Right kidney (tissue), 9 donors: ENCODE measurements at places on chromosomes 3 and 15.
A peak's percentile ranks its signal among the peaks of the same experiment; 100 is the strongest.

DNA sequence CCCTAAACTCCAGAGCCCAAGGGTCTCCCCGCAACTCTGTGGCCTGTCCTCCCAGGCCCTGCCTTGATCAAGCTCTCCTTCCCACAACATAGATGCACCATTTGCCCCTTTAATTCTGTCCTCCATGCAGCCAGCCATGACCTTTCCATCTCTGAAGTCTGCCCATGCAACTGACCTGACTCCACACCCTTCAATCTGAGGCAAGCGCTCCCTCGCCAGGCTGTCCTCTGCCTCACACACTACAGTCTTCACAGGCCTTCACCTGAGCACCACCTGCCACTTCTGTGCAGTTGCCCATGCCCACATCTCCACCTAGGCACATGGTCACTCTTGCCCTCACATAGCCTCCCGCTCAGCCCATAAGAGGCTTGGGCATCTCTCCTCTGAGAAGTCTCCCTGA is 244.0 kb downstream of the OCA2 start:
- no peak for DNase-seq

GRCh38 chr3:191774485-191774884 is 313.5 kb downstream of the PYDC2 start:
- DNase-seq, result no peak

DNA sequence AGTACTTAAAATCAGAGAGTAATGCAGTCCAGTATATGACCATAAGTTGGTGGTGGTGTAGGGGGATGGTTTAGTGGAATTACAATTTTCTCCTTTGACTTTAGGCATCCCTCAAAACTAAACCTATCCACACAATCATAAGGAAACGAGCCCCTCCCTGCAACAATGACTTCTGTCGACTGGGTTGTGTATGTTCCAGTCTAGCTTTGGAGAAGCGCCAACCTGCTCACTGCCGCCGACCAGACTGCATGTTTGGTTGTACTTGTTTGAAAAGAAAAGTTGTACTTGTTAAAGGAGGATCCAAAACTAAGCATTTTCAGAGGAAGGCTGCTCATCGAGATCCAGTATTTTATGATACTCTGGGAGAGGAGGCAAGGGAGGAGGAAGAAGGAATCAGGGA is 52.8 kb downstream of the MGA start:
- no peak for DNase-seq

DNA sequence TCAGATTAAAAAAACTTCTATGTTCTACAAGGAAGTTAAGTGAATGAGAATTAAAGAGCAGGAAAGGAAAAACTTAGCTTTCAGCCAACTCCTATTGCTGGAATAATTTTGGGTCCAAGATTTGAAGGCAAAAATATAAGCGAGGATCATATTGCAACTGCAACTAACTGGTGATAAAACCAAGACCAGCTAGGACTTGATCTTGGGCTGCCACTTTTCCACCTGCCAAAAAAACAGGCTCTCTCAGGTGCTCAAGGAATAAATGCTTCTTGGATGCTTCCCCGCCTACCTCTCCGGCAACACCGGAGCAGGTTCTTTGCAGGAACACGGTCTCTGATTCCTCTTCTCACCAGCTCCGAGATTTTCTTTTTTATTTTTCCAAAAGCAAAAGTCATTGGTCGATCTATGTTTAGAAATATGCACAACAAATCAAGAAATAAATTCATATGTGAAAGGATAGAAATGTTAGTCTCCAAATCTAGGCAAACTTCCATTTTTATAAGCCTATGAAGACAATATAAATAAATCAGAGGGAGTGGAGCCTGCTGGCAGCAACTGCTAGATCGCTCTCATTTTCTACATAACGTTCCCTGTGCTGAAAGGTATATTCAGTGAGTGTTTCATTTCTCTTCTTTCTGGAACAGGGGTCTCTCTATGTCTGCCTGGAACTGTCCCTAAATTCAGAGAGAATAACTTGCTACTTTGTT is 241.9 kb downstream of the NTRK3 start:
- no peak for DNase-seq

- no peak for DNase-seq
These were observed 29.2 kb downstream of the SLC6A11 start for GRCh38 chr3:10845001-10845761.

DNA sequence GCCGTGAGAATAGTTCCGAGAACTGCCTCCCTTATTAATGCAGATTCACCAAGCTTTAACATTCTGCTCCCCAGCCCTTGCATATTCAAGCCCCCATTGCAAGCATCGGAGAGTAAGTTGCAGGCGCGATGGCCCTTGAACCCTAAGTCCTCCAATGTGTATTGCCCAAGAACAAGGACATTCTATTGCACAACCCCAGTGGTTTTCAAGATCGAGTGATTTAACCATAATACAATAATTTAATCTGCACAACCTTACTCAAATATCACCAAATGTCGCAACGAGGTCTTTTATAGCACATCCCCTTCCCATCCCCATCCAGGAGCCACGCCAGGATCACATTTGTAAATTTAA is 21.7 kb upstream of the PLXND1 start:
- no peak for DNase-seq

DNA sequence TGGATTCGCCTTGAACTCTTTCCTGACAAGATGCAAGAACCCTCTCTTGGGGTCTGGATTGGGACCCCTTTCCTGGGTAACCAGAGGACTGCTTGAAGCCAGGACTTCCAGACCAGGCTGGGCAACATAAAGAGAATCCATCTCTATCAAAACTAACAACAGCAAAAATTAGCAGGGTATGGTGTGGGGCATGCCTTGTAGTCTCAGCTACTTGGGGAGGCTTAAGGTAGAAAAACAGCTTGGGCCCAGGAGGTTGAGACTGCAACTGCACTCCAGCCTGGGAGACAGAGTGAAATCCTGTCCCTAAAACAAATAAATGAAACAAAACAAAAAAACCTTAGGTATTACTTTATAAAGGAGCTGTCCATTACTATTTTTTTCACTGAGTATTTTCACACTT is 93.1 kb upstream of the PLXND1 start:
- no peak for DNase-seq

- DNase-seq, result no peak
These were observed 30.1 kb downstream of the FOXL2 start for GRCh38 chr3:138916824-138917223.

- DNase-seq, result no peak
These were observed 26.9 kb downstream of the ZNF589 start for GRCh38 chr3:48267782-48268181.

DNA sequence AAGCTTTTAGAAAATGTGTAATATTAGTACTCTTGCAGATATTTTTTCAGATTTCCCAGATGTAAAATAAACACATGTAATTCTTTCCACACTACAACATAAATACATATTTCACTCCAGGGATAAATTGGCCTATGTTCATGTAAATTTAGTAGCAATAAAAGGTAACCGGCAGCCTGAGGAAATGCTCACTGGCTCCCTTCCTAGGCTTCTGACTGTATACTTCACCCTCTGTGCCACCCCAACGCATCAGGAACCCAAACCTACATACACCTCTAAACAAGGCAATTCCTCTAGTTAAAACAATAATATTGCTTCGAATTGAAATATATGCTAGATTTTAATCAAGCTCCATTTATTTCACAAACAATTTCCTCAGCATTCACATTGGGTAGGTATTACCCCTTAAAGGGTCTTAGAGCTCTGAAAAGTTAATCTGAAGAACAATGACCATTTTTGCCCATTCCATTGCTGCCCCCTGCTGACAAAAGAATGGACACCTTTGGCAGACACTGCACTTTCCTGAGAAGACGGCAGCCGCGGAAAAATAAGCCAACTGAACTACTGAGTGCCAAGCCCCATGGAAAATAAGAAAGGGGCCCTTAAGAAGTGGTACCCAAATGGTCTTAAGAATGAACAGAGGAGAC is 212.5 kb downstream of the OSBPL10 start:
- DNase-seq, result peak; percentile 45

GRCh38 chr15:24856397-24857390 is 98.1 kb upstream of the SNRPN start:
- DNase-seq, result peak; percentile 6

GRCh38 chr3:99962703-99963102 is 145.0 kb downstream of the CMSS1 start:
- DNase-seq, result no peak

GRCh38 chr15:58261368-58261767 is 123.2 kb downstream of the AQP9 start:
- no peak for DNase-seq

- no peak for DNase-seq
These were observed 25.8 kb downstream of the PPM1L start for GRCh38 chr3:160781863-160782262.

DNA sequence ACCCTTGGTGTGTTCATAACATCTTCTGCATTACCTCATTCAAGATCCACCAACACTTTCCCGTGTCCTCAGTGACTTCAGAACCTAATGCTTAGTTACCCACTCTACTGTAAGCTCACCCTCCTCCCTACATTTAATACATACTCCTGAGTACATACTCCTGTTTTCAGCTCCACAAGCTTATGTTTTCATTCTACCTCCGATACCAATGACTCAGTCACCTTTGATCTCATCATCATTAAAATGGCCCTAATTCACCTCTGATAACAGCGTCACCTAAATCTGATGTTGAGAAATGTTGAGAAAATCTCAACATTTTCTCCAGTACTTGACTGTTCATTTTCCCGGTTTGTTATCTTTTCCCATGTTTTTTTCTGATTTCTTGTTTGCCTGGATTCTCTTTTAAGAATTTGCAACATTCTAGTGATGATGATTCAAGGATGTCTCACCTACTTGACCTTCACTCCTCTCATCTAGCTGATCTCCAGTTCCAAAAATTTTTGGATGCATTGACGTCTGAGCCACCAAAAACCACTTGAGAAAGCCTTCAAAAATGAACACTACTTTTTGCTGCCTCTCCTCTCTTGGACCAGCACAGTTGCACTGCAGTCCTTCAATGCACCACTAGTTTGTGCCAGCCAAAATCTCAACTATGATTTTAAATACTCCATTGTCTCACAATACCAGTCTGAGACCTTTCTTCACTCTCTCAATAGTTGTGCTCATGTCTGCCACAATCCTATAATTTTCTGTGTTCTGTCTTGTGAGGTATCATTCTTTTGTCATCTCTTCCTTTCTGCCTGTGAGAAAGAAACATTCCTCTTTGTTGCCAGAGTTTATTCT is 220.7 kb upstream of the SEMA6D start:
- no peak for DNase-seq

DNA sequence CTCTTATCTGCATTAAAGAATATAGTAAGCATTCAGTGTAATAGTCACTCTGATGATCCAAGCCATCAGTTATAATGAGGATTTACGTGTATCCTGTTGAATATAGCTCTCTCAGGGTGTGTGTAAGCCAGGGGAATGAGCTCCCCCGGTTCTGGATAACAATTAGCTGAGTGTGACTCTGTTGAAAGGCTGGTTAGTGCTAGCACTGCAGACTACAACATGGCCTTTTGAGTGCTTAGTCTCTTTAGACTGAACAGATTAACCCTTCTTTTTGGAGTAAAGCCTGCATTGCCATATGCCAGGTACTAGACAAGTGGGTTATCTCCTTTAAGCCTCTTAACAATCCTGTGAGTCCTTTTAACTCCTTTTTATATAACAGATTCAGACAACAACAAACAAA is 119.5 kb downstream of the TMEM108 start:
- no peak for DNase-seq

DNA sequence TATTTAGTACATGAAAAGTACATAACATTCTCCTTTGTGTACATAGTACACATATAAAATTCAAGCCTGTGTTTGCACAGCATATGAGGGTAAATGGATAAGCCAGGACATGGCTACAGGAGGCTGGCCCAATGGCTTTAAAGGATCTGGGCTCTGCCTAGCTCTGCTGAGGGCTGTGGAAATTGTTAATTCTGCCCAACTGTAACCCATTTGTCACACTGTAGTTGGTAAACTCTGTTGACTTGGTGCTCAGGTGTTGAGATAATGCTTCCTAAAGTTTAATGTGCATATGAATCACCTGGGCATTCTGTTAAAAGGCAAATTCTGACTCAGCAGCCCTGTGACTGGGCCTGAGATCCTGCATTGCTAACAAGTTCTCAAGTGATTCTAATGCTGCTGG is 196.5 kb upstream of the ZPLD1 start:
- DNase-seq, result no peak

- no peak for DNase-seq
These were observed 56.9 kb downstream of the TJP1 start for GRCh38 chr15:29765234-29765841.

- no peak for DNase-seq
These were observed 19.8 kb downstream of the MORC1 start for GRCh38 chr3:109098079-109098644.

- DNase-seq, result no peak
These were observed 54.5 kb upstream of the LRIG1 start for GRCh38 chr3:66555214-66555844.

GRCh38 chr15:80618685-80619400 is 76.3 kb upstream of the ABHD17C start:
- no peak for DNase-seq

DNA sequence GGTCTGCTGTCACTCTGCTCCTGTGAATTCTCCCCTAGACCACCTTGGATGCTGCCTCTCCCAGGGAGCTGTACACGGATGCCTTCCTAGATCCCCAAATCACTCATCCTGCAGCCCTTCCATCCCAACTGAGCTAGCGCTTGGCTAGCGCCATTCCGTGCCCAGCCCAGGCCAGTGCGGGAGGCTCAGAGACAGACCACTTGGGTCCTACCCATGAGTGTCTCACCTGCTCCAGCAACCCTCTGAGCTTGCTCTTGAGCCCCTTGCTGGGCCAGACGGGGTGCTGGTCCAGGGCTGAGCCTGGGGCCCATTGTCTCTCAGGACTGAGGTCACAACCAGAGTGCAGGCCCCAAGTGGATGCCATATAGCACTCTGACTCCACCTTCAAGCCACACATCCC is 17.7 kb downstream of the SH2D7 start:
- DNase-seq, result no peak

DNA sequence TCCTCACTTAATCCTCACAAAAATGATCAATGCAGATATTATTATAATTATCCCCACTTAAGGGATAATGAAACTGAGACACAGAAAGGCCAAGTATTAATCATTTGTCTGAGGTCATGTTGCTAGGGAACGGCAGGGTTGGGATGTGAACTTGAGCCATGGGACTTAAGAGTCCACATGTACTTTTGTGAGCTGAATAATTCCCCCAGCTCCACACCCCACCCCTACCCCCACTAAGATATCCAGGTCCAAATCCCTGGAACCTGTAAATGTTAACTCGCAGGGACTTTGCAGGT is 290.5 kb upstream of the GADL1 start:
- DNase-seq, result no peak

GRCh38 chr3:20669184-20669583 is 483.2 kb upstream of the SGO1 start:
- DNase-seq, result no peak

DNA sequence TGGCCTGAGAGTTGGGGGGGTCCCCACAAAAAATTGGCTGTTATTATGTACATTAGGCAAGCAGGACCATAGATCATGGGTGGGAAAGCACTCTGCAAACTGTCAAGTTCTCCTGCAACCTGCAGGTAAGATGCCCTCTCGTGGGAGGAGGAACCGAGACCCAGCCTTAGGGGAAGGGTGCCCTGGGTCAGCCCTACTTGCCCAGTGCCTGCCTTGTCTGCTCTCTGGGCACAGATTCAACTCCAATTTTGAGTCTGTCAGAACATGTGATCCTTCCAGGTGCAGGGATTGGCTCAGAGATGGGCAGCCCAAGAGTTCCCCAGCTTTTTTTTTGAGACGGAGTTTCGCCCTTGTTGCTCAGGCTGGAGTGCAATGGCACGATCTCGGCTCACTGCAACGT is 99.2 kb downstream of the PLXNA1 start:
- DNase-seq, result no peak
